Hematopoietic multipotent progenitor cell treated with erythropoietin and hydrocortisone succinate and interleukin-3 and kit ligand, for 17 days (in vitro differentiated cells): ENCODE measurements at places on chromosomes 1 and 21.
A peak's percentile ranks its signal among the peaks of the same experiment; 100 is the strongest.

GRCh38 chr1:209589440-209589839 is 5.9 kb downstream of the CAMK1G start:
- DNase-seq: no peak

DNA sequence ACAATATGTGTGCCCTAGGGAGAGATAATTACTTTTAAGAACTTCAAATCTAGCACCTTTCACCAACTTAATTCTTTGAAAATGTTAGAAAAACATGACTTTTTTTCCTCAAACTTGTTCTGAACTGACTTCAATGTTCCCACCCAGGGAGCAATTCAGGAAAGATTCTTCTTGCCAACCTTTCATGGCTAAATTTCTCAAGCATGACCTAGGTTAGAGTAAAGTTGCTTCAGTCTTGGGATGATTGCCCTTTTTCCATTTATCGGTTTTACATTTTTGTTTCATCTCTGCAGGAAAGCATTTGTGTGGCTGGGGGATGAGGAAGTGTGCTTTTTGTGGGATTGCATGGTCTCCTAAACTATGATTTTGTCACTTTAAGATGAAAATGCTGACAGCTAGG is 647.7 kb downstream of the LTN1 start:
- no peak for DNase-seq

- DNase-seq: no peak
Measured at GRCh38 chr1:116234429-116234828, 123.2 kb downstream of the MAB21L3 start.

DNA sequence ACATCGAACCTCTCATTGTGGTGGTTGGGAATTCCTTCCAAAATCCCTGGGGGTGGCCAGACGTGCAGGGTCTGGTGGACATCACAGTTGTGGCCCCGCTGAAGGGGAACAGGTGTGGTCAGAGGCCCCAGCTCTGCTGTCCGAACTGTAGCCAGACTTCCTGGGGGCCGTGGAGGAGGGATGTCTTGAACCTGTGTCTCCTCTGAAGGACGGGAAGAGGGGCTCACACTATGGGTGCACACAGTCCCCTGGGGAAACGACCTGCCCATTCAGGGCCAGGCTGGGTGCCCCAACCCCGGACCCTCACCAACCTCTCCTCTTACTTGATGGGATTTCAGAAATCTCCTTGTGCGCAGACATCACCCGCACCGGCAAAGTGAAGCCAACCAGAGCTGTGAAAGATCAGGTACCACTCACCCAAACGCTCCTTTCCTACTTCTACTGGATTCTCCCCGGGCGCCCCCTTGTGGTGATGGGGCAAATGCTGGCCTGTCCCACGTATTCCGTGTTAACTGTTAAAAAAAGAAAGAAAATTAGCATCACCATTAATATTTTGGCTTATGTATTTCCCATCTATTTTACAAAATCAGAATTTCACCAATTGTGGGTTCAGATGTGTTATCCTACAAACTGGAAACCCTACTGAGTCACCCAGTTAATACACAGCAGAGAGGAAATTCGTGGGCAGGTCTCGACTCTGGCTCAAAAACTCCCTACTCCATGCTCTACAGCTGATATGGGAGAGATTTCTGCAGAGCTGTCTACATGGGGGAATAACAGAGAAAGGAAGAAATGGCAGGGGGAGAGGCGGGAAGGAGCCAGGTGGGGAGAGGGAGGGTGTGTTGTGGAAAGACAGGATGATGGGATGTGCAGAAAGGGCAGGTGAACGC is 28.1 kb downstream of the PADI4 start:
- DNase-seq: peak; percentile 33

DNA sequence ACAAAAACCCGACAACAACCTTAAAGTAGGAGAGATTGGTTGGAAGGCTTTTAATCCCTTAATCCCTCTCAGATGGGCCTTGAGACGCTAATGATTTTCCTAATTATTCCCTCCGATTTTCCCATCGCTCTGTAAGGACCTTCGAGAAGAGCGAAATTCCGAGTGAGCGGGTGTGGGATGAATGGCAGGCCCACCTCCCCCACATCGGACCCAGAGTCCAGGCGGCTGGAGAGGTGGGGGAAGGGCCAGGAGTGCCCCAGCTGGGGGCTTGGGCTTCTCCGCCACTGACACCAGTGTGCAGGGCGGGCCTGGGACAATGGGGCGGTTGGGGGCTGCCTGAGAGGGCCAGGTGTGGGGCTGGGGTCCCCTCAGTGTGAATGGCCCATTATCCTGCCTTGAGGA is 23.4 kb downstream of the RHBG start:
- no peak for DNase-seq

- DNase-seq: no peak
Measured at GRCh38 chr1:162216604-162217003, 147.1 kb downstream of the NOS1AP start.

- no peak for DNase-seq
Measured at GRCh38 chr1:22443332-22443731, 8.3 kb upstream of the ZBTB40 start.

GRCh38 chr1:106831511-106831910 is 225.0 kb upstream of the PRMT6 start:
- no peak for DNase-seq

GRCh38 chr1:15196069-15196468 is 42.5 kb downstream of the TMEM51 start:
- no peak for DNase-seq

- no peak for DNase-seq
Measured at GRCh38 chr21:43903451-43904091, 38.5 kb downstream of the AGPAT3 start.

DNA sequence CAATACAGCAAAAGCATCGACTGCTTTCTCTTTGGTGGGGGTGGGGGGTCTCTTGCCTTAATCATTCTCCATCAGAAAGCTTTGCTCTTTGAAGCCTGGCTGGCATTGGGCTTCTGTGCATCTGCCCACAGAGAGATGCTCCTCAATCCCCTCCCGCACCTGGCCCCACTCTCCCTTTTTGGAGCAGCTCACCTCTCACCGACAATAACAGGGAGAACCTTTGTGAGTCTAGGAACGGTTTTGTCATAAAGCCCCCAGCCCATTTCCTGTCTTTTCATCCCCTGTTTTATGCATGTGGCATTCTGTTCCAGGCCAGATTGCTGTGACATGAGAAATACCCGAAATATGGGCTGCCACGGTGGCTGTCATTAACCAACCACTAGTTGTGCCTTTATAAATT is 469.0 kb upstream of the VAMP3 start:
- DNase-seq: no peak

DNA sequence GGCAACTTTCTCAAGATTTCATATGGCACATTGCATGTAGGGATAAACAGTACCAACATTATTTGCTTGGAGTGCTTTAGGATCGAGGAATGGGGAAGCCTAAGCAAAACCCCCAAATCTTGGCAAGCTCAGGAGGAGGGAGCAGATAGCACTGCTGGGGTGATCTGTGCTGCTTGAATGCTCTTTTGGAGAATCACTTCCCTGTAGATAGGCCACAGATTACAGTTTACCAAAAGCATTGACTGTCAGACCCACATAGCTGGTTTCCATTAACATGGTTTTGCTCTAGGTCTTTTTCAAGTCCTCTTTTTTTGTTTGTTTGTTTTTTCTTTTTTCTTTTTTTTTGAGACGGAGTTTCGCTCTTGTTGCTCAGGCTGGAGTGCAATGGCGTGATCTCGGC is 36.8 kb downstream of the OR13G1 start:
- DNase-seq: no peak

GRCh38 chr1:44705470-44705869 is 25.5 kb downstream of the RNU5D-1 start:
- no peak for DNase-seq

DNA sequence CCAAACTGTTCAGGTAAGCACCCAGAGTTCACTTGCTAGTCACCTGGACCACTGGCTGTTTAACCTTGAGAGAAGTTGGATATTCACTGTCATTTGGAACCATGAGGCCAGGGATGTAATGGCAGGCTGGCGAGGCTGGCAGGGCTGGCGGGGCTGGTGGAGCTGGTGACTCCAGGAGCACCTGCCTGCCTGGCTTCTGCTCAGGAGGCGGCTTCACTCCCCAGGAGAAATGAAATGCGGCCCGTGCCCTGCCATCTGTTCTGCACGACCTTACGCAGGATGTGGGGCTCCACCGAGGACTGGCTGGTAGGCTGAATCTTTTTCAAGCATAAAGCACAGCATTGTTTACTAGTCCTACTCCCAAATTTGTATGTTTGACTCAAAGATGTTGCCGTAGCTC is 22.7 kb upstream of the MX1 start:
- DNase-seq: no peak

GRCh38 chr1:52725903-52726264 is 369 bp upstream of the ZYG11B start:
- no peak for DNase-seq

DNA sequence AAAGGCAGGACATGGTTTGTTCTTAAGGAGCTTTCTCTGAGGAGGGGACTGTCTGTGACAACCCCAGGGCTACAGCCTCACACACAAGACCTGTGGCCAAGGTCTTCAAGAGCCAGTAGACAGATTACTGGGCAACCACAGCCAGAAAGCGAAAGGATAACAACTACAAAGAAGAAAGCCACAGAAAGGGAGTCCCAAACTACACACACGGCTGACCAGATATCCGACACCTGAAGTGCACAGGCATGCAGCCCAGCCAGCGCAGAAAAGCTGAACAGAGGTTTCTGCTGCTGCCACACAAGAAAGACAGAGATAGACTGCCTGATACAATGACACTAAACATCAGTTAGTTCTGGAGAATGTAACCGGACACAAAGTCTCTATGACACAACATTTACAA is 21.4 kb upstream of the NADK start:
- DNase-seq: no peak

- no peak for DNase-seq
Measured at GRCh38 chr1:21284206-21285054, 5.8 kb downstream of the ECE1 start.

- peak; percentile 59 for DNase-seq
Measured at GRCh38 chr1:160428655-160429054, 28.3 kb downstream of the VANGL2 start.

- DNase-seq: no peak
Measured at GRCh38 chr1:220761688-220762427, 13.7 kb downstream of the MTARC2 start.

DNA sequence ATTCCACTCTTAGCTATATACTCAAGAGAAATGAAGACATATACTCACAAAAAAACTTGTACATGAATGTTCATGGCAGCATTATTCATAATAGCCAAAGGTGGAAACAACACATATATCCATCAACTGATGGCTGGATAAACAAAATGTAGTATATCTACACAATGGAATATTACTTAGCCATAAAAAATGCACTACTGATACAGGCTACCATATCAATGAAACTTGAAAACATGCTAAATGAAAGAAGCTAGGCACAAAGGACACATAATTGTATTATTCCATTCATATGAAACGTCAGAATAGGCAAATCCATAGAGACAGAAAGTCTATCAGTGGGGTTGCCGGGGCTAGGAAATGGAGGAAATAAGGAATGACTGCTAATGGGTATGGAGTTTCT is 67.3 kb downstream of the NUP210L start:
- no peak for DNase-seq

- DNase-seq: no peak
Measured at GRCh38 chr21:39041816-39042215, 141.4 kb downstream of the PSMG1 start.

DNA sequence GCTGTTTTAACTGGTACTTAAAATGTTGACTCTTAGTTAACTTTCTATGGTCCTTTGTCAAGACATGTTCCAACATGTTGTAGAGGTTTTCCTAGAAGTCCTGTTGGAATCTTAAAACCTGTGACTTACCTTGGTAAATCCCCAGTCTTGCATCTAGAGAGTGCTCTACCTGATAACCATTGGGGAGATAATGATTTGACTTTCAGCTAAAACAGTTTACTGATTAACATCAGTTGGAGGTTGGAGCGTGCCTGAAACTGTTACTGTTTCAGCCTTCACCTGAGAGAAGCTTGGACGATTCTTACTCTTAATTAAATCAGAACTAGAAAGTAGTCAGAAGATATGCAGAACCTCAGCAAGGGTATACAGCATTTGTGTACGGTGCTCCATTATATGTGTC is 8.8 kb downstream of the MDM4 start:
- no peak for DNase-seq

DNA sequence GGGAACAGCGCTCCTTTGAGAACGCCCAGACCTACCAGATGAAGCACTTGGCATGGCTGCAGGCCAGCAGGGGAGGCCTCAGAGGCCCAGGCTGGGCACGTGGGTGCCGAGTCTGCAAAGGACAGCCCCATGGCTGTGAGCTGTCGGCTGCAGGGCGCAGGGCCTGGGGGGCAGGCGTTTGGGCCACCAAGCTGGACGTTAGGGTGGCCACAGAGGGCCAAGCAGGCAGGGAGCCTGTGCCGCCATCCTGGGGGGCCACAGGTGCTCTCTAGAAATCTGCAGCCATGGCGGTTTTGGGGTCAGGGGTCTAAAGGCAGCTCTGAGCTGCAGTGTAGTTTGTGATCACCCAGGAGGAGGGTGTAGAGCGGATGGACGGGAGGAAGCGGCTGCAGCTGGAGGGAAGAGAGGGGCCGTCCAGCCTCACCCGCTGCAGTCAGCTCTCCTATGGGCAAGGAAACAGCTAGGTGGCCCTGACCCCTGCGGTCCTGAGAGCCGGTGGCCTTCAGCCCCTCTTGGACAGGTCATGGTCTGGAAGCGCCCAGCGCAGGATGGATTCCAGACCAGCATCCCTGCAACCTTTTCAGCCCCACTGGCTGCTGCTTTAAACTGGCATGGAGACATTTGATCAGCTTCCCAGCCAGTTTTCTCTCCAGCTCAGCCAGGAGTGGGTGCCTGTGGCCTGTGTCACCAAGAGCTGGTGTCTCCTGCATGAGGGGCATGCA is 11.0 kb downstream of the IBA57 start:
- DNase-seq: no peak

DNA sequence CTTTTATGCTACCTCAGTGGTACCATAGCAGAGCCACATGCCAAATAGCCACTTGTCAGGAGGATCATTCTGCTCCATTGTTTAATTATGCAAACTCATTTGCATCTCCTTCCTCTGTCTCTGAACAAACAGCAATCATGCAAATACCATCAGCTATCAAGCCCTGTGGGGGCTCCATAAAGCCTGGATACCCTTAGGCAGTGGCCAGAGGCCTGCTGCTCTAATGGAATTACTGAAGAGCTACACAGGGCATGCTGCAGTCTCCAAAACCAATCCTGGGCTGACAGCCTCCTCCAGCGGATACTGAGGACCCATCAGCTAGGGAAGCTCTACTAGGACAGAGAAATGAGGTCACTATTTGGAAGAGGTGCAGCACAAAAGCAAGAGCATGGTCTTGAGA is 376.3 kb downstream of the KCNH1 start:
- DNase-seq: no peak

DNA sequence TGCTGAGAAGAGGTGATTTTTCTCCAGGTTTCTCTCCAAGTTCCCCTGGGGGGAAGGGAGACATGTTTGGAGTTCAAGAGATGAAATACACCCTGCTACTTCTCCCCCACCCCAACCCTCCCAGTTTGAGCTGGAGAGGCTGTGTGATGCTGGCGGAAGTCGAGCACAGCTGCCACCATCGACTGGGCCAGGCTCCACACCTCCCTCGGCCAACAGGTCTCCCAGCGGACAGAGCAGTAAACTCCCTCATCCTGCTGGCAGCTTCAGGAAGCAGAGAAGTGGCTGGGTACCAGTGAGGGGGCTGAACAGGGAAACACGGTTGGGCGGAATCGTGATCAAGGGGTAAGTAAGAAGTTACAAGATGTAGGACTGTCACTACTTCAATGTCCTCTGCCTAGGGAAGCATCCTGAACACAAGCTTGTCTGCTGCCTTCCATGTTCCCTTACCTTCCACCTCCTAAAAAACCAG is 6.6 kb upstream of the NHLH1 start:
- no peak for DNase-seq

GRCh38 chr1:100497796-100498195 is 40.1 kb upstream of the GPR88 start:
- DNase-seq: no peak

GRCh38 chr1:17084787-17085186 is 31.0 kb upstream of the SDHB start:
- no peak for DNase-seq
